ENCODE measurements at places on chromosomes 6 and 20. TPM values are rescaled to one million over a fixed set of nuclear protein-coding genes. Genes with fewer than 3 reads are reported as not detected.

The CST4 gene
- total RNA-seq: not detected

The KCNK16 gene
- not detected for total RNA-seq

The DEFB118 gene
- not detected for total RNA-seq

The TAGAP gene
- not detected for total RNA-seq

The LAMA2 gene
- 6.3 TPM for total RNA-seq

The AKAP7 gene
- 1.1 TPM for total RNA-seq

The GRM1 gene
- 0.25 TPM for total RNA-seq

The KCNB1 gene
- total RNA-seq: not detected

The IP6K3 gene
- total RNA-seq: 8.2 TPM

The SPTLC3 gene
- 3.7 TPM for total RNA-seq

The CLDN20 gene
- total RNA-seq: not detected

The PRND gene
- total RNA-seq: not detected

The ESF1 gene
- 2.6 TPM for total RNA-seq

The OR2J1 gene
- total RNA-seq: not detected

The FOXQ1 gene
- 0.38 TPM for total RNA-seq

The AVP gene
- not detected for total RNA-seq
